Articular chondrocyte of knee joint (primary cell): ENCODE measurements at places on chromosomes 4 and X. TPM values are rescaled to one million over a fixed set of nuclear protein-coding genes. Genes with fewer than 3 reads are reported as not detected.

VCX3B gene
- not detected in 2 replicates for total RNA-seq

WNK3 gene
- total RNA-seq, result 2.2 and 3.0 TPM in 2 replicates

UGT2B10 gene
- not detected in 2 replicates for total RNA-seq

NMU gene
- 0.13 and 0.22 TPM in 2 replicates for total RNA-seq

RBM47 gene
- total RNA-seq, result 0.52 and 1.4 TPM in 2 replicates

IRS4 gene
- total RNA-seq, result not detected in 2 replicates

WAS gene
- total RNA-seq, result 0.11 and 0.13 TPM in 2 replicates

CASP3 gene
- 45.1 and 48.3 TPM in 2 replicates for total RNA-seq

ZBTB49 gene
- total RNA-seq, result 5.9 and 6.4 TPM in 2 replicates

LRAT gene
- total RNA-seq, result 1.2 and 2.1 TPM in 2 replicates

DUSP21 gene
- total RNA-seq, result not detected in 2 replicates

UGT8 gene
- total RNA-seq, result not detected in 2 replicates
